Stimulated activated CD4-positive, alpha-beta T cell treated with anti-CD3 and anti-CD28 coated beads, Interleukin-15, amount 100 ng/mL, for 48 hours (primary cell): ENCODE measurements at places on chromosomes 5 and 9.
A peak's percentile ranks its signal among the peaks of the same experiment; 100 is the strongest.

DNA sequence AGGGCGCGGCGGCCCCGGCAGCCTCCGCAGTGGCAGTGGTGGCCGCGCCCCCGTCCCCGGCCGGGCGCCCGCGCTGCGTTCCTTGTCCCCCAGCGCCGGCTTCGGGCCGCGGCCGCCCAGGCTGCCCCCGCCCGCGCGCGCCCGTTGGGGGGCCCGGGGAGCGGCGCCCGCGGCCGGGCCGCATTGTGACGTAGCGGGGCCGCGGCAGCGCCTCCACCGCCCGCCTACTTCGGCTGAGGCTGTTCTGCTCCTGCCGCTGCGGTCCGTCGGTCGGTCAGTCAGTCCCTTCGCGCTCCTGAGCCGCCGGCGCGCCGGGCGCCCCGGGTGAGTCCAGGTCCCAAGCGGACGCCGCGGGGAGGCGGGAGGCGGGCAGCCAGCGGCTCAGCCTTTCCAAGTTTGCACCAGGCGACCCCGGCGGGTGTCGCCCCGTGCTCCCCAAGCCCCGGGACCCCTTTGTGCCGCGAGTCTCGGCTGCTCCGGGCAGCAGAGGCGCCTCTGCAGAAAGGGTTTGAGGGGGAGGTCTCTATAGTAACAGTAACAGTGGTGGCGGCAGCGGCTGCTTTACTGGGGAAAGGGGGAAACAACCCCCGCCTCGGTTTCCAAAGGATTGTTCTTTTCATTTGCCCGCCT lies at the start of gene SNCAIP:
Gene SNCAIP, plus strand, starts transcription at position 277 of the 630 bp plus-strand sequence. CDS start 78,898 bp downstream, outside the sequence.
- DNase-seq, result no peak

DNA sequence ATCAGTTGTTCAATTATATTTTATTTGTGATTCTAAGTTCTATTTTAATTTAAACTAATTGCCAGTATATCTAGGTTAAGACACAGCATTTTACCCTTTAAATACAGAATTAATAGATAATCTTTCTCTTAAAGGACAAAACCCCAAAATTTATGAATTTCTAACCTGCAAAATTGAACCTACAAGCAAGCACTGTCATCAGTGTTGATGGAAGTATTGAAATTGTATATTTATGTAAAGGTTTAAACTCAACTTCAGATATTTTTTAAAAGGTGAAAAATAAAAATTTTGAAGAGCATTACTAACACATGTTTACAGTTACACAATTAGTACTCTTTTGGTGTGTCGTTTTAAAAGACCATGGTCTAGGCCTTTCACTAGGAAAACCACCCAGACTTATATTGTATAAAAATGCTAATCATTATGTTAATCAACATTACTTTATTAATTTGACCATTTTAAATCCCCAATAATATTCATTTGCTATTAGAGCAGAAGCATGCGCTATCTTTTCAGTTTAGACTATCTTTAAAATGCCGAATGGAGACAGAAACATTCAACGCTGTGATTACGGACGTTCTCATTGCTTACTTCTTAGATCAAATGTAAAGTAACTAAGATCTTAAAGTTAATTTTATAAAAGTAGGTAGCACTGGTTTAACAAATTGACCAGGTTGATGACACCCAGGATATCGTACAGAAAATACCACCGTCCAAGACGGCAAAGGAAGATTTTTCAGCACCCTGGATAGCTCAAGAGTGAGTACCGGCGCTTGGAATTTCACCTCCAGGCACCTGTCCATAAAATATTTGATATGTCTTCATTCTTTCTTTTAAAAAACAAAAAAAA lies 3.2 kb downstream of the OTP start:
- no peak for DNase-seq

DNA sequence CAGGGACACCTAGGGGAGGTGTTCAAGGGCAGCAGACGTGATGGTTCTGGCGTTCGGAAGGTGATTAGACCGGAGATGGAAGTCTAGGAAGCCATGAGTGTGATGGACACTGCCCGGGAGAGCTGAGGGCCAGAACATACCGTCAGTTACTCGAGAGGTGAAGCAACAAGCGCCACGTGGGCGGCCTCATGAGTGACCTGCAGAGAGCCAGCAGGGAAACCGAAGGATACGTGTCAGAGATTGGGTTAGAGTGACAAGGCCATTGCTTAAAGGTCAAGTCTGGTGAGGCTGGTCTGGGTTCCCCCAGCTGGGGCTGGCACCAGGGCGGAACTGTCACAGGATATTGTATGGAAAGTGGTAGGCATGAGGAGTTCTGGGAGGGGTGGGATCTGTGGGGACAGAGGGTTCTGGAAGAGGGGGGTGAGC lies 60.0 kb downstream of the C9orf50 start:
- no peak for DNase-seq

GRCh38 chr9:5587024-5587423 lies 41.9 kb upstream of the RIC1 start:
- DNase-seq, result peak; percentile 61

- no peak for DNase-seq
Observed at GRCh38 chr9:129968690-129969485, 74.1 kb downstream of the FNBP1 start.

DNA sequence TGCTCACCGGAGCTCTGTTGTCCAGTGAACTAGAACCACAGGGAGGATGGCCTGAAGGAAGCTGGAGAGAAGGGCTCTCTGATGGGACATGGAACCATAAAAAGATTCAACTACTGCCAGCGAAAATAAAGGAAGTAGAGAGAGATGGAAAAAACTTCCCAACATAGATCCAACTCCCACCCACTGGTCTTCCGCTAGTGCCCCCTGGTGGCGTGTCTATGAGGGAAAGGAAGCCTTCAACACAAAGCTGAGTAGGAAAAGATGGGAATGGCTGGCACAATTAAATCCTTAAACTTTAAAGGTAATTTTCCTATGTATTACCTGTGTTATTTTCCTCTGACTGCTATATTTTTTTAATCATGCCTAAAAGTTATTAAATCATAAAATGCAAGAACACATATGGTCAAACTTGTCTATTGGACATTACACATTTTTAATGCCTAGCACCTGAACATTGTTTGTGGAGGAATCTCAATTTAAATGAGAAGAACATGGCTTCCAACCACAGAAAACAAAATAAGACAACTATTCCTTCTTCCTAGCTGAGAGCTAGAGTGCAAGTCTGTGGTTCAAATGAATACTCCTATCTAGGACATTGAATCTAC lies 51.5 kb downstream of the CEP120 start:
- peak; percentile 13 for DNase-seq

DNA sequence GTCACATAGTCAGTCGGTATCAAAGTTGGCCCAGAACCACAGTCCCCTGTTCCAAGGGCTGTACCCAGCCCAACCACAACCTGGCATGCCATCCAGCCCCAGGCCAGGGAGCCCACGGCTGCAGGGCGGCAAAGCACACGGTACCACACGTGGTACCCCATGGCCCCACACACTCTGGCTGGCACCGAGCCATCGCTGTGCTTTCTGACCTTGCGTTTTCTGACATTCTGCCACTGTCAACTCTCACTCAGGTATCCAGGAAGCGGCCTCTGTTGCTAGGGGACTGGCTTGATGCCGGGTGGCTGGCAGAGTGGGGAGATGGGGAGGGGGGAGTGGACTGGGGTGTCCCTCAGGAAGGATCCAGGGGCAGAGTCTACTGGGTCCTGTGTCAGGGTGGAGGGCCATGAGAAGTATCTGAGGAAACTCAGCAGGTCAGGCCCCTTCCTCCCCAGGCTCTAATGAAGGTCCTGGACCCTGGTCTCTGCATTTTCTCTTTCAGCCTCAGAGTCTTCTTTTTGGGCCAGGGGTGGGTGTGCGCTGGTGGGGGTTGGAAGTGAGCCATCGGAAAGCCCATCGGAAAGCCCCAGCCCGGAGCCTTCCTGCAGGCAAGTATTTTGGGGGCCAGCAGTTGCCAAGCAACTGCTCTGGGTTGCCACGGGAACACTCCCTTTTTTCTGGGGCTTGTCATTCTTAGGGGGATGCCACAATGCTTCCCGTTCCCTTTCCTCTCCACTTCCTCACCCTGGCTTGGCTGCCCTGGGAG lies 21.0 kb upstream of the RALGDS start:
- DNase-seq, result no peak

GRCh38 chr5:13552361-13552760 lies 392.1 kb downstream of the DNAH5 start:
- no peak for DNase-seq

DNA sequence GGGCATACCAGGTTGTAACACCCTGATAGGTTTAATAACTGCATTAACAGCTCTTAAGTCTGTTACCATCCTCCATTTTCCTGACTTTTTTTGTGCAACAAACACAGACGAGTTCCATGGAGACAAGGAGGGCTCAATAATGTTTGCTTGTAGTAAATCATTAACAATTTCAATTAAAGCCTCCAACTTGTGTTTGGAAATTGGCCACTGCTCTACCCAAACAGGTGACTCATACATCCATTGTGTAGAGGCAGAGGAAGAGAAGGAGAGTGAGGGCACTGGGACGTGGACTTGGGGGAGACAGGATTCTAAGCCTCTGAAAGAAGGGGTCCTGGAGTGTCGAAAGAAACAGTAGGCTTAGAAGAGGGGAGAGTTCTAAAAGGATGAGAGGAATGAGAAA lies 213.6 kb upstream of the KCNN2 start:
- no peak for DNase-seq

- DNase-seq, result no peak
Observed at GRCh38 chr5:1013238-1013947, 4.8 kb downstream of the NKD2 start.

DNA sequence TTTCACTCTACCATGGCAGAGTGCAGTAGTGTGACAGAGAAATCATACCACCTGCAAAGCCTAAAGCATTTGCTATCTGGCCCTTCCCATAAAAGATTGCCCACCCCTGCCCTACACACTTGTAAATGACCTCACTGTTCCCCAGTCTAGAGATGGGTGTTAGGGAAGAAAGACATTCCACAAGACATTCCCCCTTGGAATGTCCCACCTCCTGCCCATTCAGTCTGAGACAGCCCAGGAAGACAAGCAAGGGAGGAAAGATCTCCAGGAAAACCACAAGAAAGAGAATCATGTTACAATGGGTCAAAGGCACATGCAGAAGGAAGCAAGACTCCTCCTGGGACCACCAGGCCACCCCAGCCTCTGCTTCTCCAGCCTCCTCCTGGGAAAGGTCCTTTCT lies 230.0 kb downstream of the AGTPBP1 start:
- no peak for DNase-seq

- no peak for DNase-seq
Observed at GRCh38 chr9:35350212-35350611, 139.7 kb upstream of the RUSC2 start.

DNA sequence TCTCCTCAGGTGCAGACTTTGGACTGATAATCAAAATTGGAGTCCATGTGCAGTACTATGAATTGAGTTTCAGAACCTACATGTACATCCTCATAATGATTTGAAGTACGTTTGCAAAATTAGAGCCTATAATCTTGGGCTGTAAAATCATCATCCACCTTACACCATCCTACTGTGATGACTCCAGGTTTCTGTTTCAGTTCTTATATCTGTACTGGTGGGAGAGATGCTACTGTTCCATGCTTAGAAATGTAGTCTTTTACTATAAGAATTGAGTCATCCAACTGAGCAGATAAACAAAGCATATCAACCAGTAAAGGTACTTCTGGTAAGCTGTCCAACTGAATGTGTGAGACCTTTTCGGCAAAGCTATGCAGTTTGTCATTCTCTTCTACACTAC lies 586.3 kb upstream of the FAM174A start:
- DNase-seq, result no peak

DNA sequence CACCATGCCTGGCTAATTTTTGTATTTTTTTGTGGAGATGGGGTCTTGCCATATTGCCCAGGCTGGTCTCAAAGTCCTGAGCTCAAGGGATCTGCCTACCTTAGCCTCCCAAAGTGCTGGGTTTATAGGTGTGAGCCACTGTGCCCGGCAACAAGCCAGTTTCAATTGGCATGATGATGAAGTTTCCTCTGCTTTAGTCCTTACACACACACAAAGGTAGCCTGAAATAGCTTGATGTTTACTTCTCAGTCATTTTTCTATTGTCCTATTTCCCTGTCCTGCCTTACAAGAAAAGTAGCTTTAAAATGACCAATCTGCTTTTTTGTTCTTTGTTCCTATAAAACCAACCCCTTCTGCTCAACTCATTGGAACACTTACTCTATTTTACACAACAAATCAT lies 33.6 kb downstream of the PDE6A start:
- no peak for DNase-seq

DNA sequence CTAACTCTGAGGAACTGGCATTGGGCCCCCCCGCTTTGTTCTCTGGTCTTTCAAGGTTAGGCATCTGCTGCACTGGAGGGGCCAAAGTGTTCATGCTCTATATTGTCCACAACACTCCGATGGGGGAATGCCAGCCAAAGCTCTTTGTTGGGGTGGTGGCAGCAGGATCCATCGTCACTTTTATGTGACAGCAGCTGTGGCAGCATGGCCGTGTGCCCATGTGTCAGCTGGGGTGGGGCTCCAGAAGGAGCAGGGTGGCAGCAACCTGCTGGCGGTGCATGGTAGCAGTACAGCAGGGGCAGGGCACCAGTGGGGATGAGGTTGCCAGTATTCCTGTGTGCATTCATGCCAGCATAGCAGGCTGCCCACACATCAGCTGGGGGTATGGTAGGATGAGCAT lies 28.2 kb downstream of the ITGA2 start:
- no peak for DNase-seq

- DNase-seq, result no peak
Observed at GRCh38 chr9:115794921-115795475, 358.6 kb upstream of the PAPPA start.

DNA sequence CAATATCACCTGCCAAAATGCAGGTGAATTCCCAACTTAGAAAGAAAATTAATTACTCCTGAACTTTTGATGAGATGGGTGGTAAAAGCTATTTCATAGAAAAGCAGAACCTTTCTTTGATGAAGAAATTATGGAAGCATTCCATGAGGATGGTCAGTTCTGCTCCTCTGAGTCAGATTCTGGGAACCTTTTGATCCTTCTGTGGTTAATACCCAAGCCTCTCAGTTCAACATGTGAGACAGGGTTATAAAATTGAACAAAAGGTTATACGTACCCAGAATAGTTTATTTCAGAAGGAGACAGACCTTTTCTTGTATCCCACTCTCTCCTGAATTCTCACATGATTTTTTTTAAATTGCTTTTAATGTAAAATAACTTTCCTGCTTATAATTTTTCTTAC lies 767.6 kb upstream of the ADAMTS16 start:
- no peak for DNase-seq
